ENCODE measurements at places on chromosomes 6 and 20.

DNA sequence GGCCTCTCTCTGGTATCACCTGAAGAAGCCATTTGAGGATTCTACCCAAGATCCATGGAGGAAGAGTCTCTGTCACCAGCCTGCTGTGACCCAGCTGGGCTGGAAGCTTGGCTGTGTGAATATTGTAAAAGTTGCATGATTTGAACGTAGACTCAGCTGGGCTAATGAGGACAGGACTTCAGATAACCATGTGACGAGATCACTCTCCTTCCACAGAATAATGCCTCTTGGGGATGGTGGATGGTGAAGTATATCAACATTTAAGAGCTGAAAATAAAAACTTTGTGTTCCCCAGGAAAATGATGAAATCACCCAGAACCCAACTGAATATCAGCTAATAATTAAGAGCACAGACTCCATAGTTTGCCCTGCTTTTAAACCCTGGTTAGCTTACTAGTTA, 427.9 kb downstream of the CD83 start:
- DNase-seq, result no peak

DNA sequence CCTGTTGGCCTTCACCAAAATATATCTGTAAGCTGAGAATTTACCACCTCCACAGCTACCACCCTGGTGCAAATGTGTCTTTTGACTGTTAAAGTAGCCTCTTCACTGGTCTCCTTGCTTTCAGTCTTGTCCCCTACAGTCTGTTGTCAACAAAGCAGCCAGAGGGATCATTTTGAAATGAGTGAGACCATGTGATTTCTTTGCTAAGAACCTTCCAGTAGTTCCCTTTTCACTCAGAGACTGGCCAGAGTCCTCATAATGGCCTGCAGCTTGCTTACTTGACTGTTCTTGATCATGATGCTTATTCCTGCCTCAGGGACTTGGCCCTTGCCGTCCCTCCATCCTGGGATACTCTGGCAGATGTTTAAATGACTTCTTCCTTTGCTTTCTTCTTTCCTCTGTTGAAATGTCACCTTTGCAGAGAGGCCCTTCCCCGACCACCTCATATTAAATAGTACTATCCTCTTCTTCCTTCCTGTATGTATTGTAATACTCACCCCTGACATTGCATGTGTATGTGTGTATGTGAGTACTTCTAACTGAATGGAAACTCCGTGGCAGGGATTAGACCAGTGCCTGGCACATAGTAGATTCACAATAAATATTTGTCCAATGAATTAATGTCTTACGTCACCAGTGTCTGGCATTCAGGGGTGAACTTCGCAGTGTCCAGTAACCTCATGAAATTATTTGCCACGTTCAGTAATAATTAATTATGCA, 5.0 kb downstream of the MANBAL start:
- DNase-seq, result no peak

GRCh38 chr6:147479857-147480256, 28.6 kb upstream of the SAMD5 start:
- DNase-seq, result no peak

DNA sequence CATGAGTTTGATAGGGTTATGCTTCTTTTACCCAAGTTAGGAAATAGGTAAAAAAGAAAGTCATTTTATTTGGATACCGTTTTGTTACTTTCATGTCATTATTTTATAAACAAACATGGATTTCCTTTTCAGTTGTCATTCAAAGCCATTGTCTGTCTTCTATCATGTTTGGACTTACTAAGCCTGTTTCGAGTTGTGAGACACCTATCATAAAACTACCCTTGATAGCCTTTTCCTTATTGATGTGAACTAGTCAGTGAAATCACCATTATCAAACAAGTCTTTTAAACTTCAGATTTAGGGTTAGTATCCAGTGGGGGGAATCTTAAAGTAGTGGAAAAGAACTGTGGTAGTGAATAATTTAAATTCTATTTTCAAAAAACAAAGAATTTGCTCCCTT, 85.0 kb upstream of the KIF25 start:
- DNase-seq, result no peak

DNA sequence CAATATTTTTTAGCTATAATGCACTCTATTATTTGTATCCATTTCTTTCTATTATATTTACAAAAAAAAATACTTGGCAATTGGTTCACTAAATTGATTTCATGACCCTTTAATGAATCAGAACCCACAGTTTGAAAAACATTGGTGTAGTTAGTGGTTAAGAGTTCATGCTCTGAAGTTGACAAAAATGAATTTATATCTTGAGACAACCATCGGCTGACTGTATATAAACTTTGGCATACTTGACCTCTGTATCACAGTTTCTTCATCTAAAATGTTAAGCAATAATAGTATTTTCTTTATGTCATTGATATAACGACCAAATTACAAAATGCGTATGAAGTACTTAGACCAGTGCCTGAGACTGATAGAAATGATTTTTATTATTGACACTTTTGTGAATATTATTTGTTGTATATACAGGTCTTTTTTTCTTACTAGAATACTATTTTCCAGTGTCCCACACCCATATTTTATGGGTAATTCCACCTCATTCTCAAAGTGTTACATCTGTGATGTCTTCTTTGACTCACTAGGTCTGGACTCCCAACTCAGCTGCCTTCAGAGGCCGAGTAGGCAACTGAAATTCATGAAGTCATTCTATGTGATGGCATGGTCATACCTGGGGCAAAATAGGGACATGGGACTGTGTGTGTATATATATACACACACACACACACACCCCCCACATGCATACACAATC, 459.2 kb downstream of the RFPL4B start:
- DNase-seq, result no peak

DNA sequence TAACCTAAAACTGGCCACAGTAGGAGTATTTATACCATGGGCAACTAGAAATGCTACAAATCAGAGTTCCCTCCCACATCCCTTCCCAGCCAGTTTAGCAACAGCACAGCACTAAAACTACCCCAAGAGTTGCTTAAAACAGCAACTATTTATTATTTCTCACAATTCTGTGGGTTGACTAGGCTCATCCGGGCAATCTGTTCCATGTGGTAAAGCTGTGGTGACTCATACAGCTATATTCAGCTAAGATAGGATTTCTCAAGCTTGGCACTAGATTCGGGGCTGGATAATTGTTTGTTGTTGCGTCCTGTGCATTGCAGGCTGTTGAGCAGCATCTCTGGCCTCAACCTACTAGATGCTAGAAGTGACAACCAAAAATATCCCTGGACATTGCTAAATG, 8.6 kb upstream of the HECA start:
- DNase-seq, result no peak

DNA sequence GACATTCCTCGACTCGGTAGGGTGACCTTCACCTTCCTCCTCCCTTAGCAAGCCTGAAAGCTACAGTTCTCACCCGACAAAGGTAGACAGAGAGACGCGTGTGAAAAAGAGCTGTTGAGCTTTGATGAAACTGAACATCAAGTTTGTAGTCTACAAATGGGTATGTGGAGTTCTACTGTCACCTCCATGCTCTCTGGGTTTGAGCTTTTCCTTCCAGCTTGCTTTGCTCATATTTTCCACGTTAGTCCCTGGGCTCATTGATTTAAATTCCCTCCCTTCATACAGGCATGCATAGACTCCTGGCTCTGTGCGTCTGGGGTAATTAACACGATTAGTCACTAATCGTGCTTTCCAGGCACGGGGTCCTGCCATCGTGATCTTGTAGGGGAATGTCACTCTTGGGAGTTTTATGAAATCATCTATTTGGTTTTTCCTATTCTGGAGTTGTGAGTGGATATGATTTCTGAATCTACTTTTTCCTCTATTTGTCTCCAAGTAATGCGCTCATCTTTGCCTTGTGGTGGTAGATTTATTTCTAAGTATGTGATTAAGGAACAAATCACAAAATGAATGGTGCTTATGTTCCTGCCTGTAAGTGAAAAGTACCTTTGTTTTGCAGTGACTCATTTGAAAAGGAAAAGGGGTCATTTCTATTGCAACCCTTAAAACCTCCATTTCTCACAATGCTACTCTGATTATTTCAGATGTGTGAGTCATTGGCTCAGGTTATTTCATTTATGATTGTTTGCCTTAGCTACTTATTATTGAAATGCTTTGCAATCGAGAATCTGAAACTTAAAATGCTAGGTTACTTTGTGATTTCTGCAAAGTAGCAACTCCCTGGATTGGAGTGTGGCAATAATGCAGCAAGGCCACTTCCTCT, 154.6 kb downstream of the ZDHHC14 start:
- DNase-seq, result no peak

GRCh38 chr20:4545526-4545925, 176.2 kb upstream of the PRND start:
- DNase-seq, result no peak

Data from CD4-positive, CD25-positive, alpha-beta regulatory T cell (primary cell).